ENCODE measurements at places on chromosomes 4 and X.

GRCh38 chr4:185778307-185778706 lies 33.7 kb downstream of the SORBS2 start:
- no peak for DNase-seq

GRCh38 chr4:77358315-77358928 lies 201.4 kb downstream of the CCNG2 start:
- DNase-seq = no peak

DNA sequence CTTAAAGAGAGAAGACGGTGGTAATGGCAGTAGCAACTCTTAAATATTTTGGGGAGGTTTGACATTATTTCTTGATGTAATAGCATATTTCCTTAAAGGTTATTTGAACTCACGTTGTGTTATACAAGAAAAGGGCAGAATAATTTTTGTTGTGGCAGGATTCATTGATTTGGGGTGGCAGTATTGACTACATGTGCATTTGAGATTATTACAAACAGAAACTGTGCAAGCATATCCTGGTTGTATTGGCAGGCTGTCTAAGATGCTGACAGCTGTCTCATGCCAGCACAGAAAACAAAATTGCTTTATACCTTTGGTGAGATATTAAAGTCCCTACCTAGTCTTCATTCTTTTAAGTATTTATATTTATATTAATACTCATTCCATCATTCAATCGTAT lies 300.7 kb upstream of the MAGEC2 start:
- DNase-seq = no peak

DNA sequence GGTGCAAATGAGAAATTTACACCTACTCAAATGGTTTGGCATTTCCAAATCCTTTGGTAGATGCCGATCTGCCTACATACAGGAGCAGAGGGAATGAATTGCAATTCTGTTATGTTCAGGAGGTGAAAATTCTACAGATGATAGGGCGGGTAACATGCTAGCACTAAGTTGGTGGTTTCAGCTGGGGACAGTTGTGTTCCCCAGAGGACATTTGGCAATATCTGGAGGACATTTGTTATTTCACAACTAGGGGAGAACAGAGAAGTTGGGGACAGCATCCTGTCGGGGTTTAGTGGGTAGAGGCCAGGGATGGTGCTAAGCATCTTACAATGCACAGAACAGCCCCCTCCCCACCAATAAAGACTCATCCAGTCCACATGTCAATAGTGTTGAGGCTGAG lies 96.5 kb upstream of the PUDP start:
- DNase-seq = no peak

GRCh38 chr4:101348367-101348827 lies 1.1 kb upstream of the PPP3CA start:
- DNase-seq = no peak

DNA sequence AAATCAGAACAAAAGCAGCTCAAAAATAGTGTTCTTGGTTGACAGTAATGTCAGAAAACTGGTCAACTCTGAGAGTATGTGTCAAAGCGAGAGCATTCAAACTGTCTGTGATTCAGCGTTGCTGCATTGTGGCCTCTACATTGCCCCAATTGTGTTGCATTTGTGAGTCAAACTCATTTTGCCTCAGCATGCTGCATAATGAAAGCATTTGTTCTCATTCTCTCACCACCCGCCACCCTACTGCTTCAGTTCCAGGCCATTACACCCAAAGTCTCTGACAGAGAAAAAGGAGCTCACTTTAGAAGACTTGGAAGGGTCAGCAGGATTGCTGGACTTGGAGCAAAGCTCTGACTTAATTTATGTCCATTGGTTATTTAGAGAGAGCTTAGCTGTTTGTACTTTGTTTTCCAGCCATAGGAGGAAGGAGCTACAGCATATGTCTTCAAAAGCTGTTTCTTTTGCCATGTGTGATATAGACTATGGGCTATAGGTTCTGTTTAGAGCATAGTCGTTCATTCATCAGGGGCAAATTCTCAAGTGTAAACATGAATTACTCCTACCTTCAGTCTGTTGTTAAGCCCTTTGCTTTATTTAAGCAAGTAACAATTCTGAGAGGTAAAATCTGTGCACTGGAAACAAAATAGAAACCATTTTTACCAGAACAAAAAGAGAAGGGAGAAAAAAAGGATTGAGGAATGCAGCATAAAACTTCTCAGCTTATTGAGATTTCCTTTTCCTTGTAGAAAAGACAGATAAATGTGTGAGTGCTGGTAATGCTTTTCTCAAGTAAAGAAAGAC lies 153.4 kb upstream of the ANK2 start:
- DNase-seq = no peak

DNA sequence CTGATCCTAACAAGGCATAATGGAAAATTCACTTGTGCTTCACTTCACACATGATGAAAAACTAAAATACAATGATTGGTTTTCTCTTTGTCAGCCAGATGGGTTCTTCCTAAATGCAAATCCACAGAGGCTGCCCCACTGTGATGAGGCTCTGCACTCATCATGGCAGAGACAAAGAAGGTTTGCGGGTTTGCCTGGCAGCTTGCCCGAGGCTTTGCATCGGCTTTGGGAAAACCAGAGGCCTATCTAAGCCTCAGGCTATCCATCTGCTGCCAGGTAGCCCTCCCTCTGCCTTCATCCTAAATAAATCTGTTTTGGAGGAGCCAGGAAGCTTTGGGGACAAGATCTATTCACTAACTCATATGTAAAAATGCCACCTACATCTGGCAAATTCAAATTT lies 244.2 kb downstream of the PACRGL start:
- no peak for DNase-seq

DNA sequence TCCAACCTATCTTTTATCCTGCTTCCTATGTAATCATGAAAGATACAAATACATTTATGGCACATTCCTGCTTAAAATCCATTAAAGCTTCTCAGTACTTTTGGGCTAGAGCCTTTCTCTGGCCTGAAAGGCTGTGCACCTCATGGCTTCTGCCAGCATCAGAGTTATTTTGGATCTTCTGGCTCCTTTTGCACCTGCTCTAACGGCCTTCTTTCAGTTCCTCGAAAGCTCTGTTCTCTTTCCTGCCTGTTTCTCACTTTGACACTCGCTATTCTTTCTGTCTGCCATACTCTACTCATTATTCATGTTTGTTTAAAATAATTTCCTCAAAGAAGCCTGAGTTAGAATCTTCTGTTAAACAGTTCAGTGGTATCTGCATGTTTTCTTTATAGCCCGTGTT lies 86.0 kb downstream of the LRP2BP start:
- DNase-seq = no peak

- no peak for DNase-seq
Observed at GRCh38 chr4:48078425-48078824, 55.6 kb downstream of the TXK start.

DNA sequence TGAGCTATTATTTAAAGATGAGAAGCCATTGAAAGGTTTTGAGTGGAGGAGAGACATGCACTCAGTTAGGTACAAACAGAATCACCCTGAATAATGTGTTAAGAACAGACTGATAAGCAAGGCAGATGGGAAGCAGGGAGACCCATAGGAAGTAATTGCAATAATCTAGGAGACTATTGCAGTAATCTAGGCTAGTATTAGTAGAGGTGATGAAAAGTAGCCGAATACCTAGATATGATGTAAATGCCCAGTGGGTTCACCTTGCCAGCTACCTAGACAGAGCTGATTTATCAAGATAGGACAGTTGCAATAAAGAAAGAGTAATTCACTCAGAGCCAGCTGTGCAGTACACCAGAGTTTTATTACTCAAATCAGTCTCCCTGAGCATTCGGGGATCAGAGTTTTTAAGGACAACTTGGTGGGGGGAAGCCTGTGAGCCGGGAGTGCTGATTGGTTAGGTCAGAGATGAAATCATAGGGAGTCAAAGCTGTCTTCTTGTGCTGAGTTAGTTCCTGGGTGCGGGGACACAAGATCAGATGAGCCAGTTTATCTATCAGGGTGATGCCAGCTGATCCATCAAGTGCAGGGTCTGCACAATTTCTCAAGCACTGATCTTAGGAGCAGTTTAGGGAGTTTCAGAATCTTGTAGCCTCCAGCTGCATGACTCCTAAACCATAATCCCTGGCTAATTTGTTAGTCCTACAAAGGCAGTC lies 427.5 kb downstream of the RPA4 start:
- no peak for DNase-seq

GRCh38 chr4:81427344-81427821 lies 44.3 kb downstream of the RASGEF1B start:
- no peak for DNase-seq

- DNase-seq = no peak
Observed at GRCh38 chrX:123917069-123917468, 44.4 kb upstream of the STAG2 start.

GRCh38 chr4:99847362-99847976 lies 30.8 kb downstream of the DAPP1 start:
- DNase-seq = no peak

DNA sequence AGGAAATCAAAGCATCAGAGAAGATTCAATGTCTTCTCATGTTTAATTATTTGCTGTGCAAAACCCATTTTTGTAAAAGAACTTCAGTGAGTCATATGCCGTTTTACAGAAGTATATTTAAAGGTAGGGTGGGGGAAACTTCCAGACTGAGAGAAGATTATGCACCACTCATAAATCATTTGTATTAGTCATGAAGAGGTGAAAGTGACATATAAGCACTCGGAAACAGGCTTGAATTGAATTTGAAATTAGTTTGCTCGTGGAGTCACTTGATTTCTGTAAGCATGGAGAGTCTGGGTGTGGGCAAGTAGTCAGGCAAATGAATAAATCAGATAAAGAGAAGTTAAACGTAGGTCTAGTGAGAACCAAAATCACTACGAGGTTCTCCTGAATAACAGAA lies 335.1 kb downstream of the ANK2 start:
- DNase-seq = no peak

GRCh38 chr4:81491943-81492342 lies 20.2 kb upstream of the RASGEF1B start:
- no peak for DNase-seq

- DNase-seq = no peak
Observed at GRCh38 chr4:152951348-152951747, 15.2 kb downstream of the FHDC1 start.

- DNase-seq = no peak
Observed at GRCh38 chrX:123324625-123325024, 140.5 kb downstream of the GRIA3 start.

GRCh38 chrX:100606753-100607152 lies 22.0 kb downstream of the TNMD start:
- no peak for DNase-seq
